ENCODE measurements at places on chromosomes 1 and 21. TPM values are rescaled to one million over a fixed set of nuclear protein-coding genes. Genes with fewer than 3 reads are reported as not detected.

GRCh38 chr1:41572224-41572623 is 87.7 kb upstream of the EDN2 start:
- DNase-seq, result no peak

DNA sequence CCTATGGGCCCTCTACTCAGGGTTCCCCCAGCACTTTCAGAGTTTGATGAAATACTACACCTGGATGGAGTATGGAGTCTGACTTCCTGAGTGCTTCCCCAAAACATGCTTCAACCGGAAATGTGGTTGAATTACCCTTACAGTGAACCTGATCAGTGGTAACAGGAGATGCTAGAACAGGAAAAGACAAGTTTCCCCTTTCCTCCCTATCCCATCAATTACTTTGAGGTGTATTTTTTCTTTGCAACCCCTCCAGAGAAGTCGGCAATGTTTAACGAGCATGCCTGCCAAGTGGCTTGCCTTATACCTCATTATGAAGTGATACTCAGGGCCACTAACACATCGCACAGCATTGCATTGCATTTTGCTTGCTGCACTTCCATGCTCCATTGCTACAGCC is 7.0 kb downstream of the KRTAP15-1 start:
- DNase-seq, result no peak

DNA sequence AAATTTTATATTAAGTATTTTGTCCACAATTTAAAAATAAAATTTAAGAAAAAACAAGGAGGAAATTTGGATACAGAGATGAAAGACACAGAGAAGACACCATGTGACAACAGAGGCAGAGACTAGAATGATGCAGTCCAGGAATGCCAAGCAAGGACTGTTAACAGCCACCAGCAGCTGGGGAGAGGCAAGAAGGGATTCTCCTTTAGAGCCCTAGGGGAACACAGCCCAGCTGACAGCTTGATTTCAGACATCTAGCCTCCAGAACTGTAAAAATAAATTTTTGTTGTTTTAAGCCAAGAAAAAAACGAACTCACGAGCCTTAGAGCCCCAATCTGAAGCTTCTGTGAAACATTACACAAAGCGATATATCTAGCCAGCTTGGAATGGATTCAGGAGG is 198.5 kb downstream of the ZNF648 start:
- no peak for DNase-seq

- DNase-seq, result no peak
Observed at GRCh38 chr1:54255026-54255702, 55.2 kb downstream of the MRPL37 start.

Gene PLA2G2C
- not detected for total RNA-seq

DNA sequence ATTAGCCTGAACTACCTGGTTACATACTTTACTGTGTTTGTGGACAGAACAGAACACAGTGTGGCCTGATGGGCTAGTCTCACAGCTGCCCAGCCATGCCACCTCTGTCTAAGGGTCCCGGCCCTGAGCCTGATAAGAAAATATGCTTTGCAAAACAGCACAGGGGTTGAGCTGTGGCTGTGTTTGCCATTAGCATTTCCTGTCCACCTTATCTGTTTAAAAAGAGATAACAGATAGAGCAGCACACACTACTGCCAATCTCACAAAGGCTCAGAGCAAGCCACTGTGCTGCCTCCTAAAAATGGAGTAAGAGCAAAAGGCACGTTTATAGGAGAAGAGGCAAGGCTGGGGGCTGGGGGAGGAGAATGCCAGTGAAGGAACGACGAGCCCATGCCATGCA is 95.0 kb downstream of the SUSD4 start:
- DNase-seq, result no peak

DNA sequence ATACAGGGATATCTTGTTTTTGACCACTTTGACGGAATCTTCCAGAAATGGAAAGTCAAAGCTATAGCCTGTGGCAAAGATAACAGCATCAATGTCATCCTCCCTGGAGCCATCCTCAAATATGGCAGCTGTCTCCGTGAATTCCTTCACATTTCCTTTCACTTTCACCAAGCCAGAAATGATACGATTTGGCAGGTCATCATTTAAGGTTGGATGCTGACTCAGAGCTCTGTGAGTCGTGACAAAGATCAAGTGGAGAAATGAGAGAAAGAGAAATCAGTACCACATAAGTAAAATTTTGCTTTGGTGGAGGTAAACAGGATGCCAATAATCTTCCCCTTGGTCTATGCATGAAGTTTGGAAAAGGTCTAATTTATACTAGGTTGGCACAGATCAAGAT is 23.9 kb downstream of the FMO5 start:
- DNase-seq, result no peak

GRCh38 chr1:166980818-166981217 is 5.5 kb upstream of the ILDR2 start:
- DNase-seq, result no peak

Gene DDR2
- 20.5 TPM for total RNA-seq

DNA sequence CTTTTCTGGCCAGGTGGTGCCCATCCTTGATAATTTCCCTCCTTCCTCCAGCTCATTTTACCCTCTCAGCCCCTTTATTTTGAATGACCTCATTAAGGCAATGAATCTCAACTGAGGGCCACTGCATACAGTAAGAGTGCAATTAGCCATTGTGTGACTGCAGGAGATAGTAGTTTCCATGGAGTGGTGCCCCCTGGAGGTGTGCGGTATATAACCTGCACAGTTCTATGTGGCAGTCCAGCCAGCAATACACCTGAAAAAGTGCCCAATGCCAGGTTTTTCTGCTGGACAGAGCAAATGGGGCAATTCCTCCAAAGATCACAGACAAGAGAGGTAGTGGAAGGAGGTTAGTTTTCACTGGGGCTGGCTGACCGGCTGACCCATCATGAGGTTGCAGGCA is 25.9 kb upstream of the LRRC38 start:
- DNase-seq, result no peak

GRCh38 chr1:10773376-10773775 is 23.1 kb downstream of the CASZ1 start:
- DNase-seq, result no peak

Gene GBP7
- total RNA-seq, result not detected

DNA sequence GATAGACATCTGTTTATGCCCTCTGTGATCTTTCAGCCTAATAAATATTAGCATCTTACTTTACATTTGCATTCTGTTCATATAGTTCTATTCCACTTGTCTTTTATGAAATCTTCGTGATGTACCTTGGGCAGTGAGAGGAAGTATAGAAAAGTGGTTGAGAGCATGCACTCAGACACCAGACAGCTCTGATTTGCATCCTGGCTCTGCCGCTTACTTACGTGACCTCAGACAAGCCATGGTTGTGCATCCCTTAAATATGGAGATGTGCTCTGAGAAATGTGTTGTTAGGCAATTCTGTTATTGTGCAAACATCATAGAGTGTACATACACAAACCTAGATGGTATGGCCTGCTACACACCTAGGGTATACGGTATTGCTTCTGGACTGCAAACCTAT is 22.9 kb downstream of the OVGP1 start:
- DNase-seq, result no peak

Gene OR2M3
- not detected for total RNA-seq

- DNase-seq, result no peak
Observed at GRCh38 chr1:63848733-63849132, 74.9 kb downstream of the ROR1 start.

GRCh38 chr1:74197255-74197654 is 721 bp downstream of the LRRIQ3 start:
- DNase-seq, result no peak

- no peak for DNase-seq
Observed at GRCh38 chr1:83905315-83905907, 93.5 kb downstream of the TTLL7 start.

DNA sequence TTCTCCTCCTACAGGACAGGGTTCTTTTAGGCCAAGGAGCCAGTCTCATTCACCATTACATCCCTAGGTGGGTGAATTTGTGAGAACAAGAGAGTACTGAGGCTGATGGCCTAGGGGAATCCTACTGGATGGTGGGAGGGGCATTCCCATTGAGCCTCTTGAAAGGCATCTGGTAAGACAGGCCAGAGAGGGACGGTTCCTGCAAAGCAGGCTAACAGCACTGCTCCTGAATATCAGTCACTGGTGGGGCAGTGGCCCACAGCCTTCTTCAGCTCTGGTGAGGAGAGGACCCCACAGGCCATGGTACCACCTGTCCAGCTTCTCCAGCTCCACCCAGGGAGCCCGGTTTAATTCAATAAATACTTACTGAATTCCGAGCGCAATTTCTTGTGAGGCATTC is 125.9 kb upstream of the EDN2 start:
- DNase-seq, result no peak

GRCh38 chr1:209692296-209692695 is 12.3 kb upstream of the HSD11B1 start:
- DNase-seq, result no peak
